ENCODE measurements at places on chromosomes 3 and 15.

DNA sequence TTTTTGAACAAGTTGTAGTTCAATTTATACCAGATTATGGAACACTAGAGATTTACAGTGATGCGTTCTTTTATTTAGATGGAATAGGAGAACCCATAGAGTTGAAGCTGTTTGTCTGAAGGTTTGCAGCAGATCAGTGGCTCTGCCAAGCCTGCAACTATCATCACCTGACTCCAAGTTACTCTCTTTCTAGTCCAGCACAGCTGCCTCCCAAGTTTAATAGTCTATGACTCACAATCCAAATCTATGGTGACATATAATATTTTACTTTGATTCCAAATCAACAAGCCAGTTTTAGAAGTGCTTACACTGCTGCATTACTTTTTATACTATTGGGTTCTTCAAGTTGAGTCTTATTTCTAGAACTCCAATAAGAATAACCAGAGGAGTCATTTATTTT, 400.4 kb downstream of the LPP start:
- DNase-seq, result no peak

DNA sequence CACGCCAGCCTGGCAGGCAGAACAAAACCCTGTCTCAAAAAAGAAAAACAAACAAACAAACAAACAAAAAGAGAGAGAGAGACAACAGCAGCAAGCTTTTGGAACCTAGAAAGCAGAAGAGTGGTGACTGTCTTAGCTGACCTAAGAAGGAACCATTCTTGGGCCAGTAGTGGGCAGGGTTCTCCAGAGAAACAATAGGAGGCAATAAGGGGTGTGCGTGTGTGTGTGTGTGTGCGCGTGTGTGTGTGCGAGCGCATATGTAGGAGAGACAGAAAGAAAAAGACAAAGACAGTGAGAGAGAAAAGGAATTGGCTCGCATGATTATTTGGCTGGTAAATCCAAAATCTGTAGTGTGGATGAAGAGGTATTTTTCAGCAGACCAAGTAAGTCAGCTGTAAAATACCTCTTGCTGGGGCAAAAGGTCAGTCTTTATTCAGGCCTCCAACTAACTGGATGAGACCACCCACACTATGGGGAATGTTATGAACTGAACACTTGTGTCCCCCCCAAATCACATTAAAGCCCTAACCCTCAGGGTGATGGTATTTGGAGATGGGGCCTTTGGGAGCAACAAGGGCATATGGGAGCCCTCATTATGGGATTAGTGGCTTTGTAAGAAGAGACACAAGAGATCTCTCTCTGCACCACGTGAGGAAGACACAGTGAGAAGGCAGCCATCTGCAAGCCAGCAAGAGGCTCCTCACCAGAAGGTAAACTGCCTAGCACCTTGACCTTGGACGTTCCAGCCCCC, 15.1 kb upstream of the BLM start:
- DNase-seq, result no peak

GRCh38 chr3:170002879-170003278, 34.9 kb upstream of the GPR160 start:
- no peak for DNase-seq

DNA sequence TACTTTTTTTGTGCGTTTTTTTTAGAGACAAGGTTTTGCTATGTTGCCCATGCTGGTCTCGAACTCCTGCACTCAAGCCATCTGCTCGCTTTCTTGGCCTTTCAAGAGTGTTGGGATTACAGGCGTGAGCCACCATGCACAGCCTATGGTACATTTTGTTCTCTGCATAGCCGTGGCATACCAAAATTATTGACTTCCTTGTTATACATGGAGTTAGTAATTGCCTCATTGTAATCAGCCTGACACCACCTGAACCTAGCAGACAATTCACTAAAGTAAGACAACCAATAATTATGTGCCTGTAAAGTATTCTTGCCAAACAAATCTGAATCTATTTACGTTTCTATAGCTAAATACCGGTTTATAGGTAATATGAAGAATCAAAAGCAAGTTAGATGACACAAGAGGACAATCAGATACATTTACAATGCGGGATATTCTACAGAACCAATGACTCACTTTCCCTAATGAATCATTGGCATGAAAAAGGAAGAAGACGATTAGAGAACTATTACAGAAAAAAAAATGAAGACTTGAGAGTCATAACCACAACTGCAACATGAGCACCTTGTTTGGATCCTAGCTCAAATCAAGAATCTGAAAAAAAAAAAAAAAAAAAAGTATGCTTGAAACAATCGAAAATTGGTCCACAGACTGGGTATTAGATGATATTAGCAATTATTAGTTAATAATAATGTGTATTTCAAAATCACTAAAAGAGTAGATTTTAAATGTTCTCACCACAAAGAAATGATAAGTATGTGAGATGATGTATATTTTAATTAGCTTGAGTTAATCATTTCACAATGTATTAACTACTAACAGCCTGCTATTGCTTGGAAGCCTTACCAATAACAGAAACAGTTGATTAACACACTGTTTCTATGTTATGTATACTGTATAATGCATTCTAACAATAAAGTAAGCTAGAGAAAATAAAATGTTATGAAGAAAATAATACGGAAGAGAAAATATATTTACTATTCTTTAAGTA, 7.1 kb downstream of the GUCA1C start:
- no peak for DNase-seq

DNA sequence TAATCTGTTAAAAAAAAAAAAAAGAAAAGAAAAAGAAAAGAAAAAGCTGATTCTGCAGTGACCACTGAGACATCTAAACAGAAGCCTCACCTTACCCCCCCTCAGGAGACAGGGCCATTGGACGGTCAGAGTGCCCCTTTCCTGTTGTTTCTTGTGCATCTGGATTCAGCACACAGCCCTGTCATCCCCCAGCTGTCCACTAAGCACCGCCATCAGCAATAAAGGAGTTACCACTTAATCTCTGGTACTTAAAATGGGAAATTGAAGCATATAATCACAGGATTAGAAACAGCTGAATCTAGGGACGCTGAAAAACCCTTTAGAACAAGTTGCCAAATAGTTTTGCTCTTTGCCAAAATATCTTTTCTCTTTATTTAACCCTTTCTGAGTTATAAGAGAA, 62.5 kb downstream of the TRIM69 start:
- DNase-seq, result no peak

- DNase-seq, result no peak
Observed at GRCh38 chr15:69593981-69594966, 141.7 kb downstream of the RPLP1 start.

DNA sequence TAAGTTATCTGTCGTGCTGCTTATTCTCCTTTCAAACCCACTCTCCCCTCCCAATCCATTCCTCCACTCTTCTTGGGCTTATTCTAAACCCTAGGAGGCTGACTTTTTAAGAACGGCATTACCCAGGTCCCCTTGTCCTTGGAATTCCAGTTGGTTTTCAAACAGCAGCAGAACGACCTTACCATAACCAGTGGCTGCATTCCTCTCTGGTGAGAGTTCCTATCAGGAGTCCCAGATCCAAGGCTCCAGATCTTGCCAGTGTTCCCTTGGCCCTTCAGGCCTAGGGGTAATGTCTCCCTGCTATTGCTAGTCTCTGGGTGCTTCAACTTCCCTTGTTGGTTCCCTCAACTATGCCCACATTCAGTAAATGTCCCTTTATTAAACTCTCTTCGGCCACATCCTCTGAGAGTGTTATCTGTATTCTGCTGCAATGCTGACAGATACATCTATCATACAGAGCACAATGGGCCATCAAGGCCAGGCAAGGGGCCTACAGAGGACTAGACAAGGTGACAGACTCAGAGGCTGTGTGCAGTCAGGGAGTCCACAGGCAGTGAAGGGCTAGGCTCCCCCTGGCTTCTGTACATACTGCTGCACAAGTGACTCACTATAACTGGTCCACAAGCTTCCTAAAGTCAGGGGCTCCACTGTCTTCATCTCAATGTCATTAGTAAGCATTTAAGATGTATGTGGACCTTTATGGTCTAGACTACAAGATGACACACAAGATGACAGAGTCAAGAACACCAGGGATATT, 10.1 kb downstream of the LYSMD2 start:
- no peak for DNase-seq

All from stimulated activated CD8-positive, alpha-beta memory T cell treated with anti-CD3 and anti-CD28 coated beads, Interleukin-4, amount 100 ng/mL, for 24 hours (primary cell).